ENCODE measurements at places on chromosomes 1 and 21.

DNA sequence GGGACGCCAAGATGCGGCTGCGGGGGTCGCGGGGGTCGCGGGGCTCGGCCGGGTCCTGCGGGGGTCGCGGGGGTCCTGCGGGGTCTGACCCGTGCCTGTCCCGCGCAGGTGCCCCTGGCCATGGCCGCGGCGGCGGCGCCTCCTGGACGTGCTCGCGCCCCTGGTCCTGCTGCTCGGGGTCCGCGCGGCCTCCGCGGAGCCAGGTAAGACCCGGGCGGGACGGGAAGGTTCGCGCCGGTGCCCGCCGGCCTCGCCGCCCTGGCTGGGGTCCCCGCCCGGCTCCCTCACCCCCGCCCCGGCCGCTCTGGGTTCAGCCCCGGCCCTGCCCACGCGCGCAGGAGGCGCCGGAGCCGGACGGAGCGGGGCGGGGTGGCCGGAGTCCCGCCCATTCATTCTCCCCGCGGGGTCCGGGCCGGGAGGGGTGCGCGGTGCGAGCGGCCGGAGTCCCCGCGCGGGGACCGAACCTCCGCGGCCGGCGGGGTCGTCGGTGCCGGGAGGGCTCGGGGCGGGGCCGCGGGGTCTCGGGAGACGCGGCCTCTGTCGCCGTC, 380 bp downstream of the COL18A1 start:
- no peak for DNase-seq

DNA sequence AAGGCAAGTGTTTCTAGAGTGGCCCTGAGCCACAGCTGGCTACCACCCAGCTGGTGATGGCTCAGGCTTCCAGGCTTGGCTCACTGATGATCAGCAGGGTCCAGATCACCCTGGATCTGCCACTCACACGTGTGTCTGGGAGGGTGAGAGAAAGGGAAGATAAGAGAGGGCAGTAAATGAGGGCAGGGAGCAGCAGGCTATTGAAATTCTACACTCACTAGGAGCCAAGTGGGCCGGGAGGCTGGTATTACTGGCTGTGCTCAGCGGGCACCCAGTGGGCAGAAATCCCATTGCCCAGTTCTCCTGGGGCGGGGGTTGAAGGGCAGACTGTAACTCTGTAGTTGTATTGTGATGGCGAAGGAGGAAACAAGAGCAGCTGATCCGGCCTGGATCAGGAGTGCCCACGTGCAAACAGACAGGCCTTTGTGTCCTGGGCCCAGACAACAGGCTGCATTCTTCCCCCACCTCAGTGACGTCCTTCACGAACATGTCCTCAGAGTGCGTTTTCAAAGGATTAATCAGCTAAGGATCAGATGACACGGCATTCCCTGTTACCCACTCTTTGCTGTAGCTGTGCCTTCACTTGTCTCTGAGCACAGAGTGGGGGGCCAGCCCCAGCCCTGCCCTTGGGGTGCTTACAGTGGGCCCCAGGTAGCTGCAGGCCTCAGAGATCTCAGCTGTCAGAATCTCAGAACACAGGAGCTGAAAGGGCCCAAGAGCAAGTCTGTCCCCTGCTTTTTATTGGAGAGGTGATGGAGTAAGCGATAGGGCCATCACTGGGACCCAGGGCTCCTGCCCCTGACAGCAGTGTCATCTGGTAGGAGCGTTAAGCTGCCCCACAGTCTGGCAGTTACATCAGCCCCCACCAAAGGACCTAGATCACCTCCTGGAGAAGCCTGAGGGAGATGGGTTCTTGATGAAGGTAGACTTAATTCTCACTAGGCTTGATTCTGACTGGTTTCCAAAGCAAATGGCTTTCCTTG, 60.5 kb downstream of the ATP1A1 start:
- DNase-seq, result no peak

- no peak for DNase-seq
These were observed 23.5 kb downstream of the CASP9 start for GRCh38 chr1:15500184-15501178.

- no peak for DNase-seq
These were observed 301.2 kb upstream of the SPAG17 start for GRCh38 chr1:118486199-118486598.

DNA sequence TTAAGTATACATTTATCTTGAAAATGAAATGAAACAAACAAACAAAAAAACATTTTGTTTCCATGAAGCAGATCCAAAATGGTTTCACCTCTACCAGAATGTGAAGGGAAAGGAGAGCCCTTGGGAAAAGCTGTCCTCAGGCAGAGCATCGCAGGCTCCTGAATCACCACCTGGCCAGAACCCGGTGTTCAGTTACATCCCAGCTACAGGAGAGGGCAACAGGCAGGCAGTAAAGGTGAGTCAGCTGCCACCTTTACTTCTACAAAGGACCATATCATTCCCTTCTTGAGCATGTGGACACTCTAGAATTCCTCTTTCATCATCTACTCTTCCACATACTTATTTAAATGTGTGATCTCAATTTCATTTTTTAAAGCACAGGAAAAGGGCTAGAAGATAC, 151.2 kb downstream of the PIGK start:
- no peak for DNase-seq

DNA sequence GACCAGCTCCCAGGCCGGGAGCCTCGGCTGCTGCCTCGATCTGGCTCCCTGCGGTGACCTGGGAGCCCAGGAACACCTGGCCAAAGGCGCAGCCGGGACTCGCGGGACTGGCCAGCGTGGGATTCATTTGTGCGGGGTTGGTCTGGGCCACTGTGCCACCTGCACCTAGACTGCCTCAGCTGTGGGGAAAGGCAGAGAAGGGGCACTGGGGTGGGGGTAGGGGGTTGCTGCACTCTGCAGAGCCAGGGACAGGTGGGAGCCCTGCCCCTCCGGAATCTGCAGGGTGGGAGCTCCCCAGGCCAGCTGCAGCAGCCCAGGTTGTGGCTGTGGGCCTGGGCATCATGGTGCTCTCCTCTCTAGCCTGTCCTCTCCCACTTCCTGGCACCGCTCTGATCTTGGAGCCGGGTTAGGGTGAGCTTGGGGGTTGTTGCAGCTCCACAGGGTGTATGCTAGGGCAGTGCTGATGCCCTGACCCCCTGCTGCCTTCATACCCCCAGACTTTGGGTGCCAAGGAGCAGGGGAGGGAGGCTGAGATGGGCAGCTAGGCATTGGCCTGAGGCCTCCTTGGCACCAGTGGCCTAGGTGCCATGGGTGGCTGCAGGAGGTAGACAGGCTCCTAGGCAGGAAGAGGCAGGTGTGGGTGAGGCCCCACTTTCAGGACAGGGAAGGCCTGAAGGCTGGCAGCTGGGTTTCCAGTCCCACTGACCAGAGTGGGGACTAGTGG, 57.5 kb upstream of the ETV3 start:
- no peak for DNase-seq

GRCh38 chr1:56287721-56288120, 291.6 kb downstream of the PLPP3 start:
- no peak for DNase-seq

Measured in activated CD4-positive, alpha-beta T cell treated with anti-CD3 and anti-CD28 coated beads, Interleukin-2, Interleukin-6, amounts not matched to agents 100 ng/mL and 50 ng/mL, durations not matched to agents 16 hours and 8 hours (primary cell).